HCEC 1CT (cell line): ENCODE measurements at places on chromosomes 4 and X.

DNA sequence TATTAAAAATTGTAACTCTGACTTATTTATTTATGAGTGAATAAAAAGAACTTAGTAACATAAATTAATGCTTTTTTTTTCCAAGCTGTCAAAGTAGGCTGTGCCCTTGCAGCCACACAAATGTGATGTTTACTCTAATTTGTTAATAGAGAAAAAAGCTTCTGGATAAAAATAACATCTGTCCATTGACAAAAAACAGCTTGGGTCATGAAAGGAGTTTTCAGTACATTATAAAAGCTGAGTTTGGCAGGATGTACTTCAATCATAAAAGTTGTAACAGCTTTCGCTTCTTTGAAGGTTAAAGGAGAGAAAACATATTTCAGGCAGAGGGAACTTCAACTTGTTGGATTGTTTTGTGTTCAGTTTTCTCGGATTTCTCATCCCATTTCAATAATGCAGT, 105.6 kb downstream of the SLC4A4 start:
- no peak for DNase-seq

DNA sequence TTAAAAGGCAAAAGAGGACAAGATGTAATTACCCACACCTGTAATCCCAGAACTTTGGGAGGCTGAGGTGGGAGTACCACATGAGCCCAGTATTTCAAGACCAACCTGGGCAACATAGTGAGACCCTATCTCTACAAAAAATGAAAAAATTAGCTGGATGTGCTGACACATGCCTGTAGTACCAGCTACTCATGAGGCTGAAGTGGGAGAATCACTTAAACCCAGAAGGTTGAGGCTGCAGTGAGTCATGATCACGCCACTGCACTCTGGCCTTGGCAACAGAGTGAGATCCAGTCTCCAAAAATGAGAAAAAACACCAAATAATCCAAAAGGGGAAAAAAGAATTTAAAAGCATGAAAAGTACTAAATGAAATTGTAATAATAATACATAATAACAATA, 30.8 kb downstream of the NR0B1 start:
- DNase-seq, result peak; percentile 60

DNA sequence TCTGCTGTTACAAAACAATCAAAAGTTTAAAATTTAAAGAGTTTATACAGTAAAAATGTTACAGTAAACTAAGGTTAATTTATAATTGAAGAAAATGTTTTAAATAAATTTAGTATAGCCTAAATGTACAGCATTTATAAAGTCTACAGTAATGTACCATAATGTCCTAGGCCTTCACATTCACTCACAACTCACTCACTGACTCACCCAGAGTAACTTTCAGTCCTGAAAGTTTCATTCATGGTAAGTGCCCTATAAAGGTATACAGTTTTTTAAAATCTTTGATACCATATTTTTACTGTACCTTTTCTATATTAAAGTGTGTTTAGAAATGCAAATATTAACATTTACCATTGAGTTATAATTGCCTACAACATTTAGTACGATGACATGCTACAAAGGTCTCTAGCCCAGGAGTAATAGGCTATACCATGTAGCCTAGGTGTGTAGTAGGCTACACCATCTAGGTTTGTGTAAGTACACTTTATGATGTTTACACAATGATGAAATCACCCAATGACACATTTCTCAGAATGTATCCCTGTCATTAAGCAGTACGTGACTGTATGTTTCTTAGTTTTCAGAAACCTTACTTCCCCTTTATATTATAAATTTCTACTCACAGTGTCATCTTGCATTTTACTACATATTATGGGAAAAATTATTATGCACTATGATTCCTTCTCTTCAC, 320.8 kb downstream of the ADAM29 start:
- DNase-seq, result no peak

- DNase-seq, result no peak
Measured at GRCh38 chr4:38173935-38174518, 213.8 kb downstream of the PTTG2 start.

- DNase-seq, result no peak
Measured at GRCh38 chr4:14943749-14944148, 58.5 kb upstream of the CPEB2 start.

DNA sequence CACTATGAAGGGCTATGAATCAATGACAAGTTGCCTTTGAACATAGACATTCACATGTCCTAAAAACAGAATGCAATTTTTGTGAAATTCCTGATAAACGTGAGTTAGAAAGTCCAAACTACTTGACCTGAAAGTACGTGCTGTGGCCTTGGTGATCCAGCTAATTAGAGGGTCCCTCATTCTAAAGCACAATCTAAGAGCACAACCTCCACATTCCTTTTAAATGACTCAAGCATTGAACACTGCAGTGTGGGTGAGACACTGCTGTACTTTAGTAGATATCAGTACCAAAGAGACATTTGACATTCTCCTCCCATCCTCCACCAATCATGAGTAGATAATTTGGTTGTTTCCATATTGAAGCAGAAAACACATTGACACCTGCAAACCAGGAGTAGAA, 73.5 kb downstream of the FAM47B start:
- no peak for DNase-seq

DNA sequence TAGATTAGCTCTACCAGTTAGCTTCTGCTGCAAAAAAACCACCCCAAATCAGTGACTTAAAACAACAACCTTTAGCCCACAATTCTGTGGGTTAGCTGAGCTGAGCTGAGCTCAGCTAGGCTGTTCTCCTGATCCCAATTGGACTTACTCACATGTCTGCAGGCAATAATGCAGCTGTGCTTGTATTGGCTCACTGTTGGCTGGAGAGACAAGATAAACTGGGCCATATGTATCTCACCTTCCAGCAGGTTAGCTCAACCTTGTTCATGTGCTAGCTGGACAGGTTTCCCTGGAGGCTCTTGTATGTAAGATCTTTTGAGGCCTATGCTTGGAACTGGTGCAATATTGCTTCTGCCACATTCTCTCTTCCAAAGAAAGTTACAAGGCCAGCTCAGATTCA, 261.5 kb upstream of the ADGRL3 start:
- DNase-seq, result no peak

DNA sequence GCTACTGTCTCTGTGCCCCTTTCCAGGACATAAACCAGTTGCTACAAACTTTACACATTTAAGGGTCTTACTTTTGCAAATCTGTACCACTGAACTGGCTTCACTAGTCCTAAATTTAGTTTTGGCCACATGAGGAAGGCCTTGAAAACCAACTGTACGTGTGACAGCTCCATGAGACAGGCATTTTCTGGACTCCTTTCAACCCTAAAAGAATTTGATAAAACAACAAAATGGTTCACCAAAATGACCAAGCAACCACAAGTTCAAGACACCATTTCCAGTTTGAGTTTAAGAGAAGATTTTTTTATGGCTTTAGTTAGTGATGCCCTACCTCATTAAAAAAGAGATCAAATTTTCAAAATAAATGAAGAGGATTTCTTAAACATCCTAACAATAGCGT, 246.4 kb downstream of the ZNF674 start:
- peak; percentile 2 for DNase-seq

DNA sequence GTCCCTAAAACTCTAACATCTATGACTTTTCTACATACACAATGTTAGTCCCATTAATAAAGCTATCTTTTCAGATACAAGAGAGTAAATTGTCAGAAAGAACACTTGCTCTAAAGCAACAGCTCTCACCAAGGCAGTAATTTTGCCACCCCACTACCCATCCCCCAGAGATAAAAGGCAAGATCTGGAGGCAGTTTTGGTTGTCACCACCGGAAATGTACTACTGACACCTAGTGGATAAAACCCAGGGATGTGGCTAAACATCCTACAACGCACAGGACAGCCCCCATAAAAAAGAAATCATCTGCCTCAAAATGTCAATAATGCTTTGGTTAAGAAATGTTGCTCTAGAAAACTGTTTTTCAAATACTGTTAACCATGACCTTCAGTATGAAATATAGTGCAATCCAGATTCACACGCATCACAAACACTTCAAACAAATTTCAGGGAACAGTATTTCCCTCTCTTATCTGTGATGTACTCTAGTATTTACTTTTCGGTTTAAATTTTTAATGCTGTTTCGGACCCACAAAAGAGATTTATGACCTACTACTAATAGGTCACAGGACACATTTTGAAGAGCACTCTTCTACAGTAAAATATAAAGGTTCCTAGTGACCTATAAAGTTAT, 5.1 kb downstream of the FBXL5 start:
- DNase-seq, result peak; percentile 42

DNA sequence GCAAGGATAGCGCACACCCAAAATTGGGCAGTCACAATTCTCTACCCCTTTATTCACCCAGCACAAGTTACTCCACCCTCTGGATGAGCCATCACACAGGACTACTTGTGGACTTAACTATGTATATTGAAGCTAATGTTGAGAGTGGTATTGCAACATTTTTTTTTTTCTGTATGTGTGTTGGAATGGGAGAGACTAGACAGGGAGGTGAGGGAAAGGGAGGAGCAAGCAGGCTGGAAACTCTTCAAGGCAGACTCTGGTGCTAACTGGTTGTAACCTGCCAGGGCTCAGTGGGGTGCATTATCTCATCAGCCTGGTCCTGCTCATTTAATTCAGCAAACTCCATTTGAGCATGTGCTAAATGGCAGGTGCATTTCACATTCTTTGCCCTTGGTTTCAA, 18.4 kb upstream of the CWH43 start:
- DNase-seq, result peak; percentile 22

DNA sequence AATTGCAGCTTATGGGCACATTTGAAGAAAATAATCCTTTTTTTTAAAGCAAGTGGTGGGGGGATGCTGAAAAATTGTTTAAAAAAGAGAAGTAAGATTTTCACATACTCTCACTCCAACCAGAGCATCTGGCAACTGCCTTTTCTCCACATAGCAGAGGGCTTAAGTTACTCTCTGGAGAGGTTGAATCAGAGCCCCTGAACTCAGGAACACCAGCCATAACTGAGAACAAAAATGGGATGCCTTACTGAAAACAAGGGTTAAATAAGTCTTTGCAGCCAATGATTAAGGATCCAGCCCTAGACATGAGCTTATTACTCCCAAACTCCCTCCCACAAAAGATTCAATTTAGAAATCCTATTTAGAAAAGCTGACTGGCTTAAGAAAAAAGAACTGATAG, 27.5 kb downstream of the CASK start:
- no peak for DNase-seq

- peak; percentile 64 for DNase-seq
Measured at GRCh38 chr4:153341575-153342090, 2.9 kb upstream of the MND1 start.

GRCh38 chr4:185134307-185134869, 8.7 kb upstream of the SLC25A4 start:
- DNase-seq, result peak; percentile 27

DNA sequence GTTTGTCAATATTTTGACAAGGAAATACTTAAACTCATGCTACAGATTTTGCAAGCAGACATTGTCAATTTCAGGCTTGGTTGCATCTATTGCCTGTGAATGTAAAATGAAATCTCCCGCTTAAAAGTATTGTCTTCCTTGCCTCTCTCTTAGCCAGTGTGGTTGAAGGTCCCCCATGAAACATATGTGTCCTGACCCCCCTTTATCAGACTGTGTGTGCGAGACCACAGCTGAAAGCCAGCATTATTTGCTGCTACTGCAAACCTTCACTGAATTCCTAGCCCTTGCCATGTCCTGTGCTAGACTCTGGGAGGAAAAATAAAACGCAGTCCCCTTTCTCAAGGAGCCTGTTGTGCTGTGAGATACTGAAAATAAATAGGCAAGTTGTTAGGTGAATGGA, 16.6 kb upstream of the CLNK start:
- no peak for DNase-seq

GRCh38 chr4:82906469-82906868, 5.9 kb downstream of the THAP9 start:
- DNase-seq, result no peak

GRCh38 chrX:2618516-2618915, 72.6 kb upstream of the CD99 start:
- DNase-seq, result no peak

DNA sequence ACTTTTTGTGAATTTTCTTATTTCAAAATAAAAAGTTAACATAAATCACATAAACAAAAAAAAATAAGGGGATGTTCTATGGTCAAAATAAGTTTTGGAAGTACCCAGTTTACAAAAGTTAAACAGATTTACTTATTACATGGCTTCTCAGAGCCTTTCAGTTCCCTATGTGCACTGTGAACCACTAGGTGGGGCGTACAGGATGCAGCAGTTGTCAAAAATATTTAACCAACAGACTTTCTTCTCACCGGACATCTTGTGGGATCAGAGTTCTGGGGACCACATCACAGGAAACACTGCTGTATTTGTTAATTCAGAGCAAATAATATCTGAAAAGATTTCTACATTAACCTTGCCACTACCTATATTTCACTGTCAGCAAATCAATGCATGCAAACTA, 74.1 kb downstream of the SMARCA1 start:
- DNase-seq, result no peak

DNA sequence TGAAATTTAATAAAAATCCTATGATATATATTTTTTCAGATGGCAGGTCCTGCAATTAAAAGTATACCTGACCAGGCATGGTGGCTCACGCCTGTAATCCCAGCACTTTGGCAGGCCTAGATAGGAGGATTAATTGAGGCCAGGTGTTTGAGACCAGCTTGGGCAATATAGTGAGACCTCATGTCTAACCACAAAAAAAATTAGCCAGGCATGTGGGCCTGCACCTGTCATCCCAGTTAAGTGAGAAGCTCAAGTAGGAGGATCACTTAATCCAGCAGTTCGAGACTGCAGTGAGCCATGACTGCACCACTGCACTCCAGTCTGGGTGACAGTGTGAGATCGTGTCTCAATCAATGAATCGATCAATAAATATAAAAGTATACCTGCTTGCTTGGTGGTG, 2.5 kb downstream of the OCIAD2 start:
- no peak for DNase-seq
